ENCODE measurements at places on chromosomes 5 and 9. TPM values are rescaled to one million over a fixed set of nuclear protein-coding genes. Genes with fewer than 3 reads are reported as not detected.

DNA sequence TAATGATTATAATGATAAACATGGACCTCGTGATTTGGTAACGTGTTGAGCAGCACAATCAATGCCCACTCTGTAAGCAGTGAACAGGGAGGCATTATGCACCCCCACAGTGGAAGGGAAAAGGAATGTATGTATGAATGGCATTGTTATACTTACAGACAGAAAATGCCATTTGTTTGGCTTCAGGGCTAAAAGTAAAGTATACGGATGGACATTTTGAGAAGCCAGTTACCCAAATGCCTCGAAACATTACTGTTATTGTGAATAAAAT, 260.2 kb upstream of the PPP1R2B start:
- no peak overlapping the region for H3K4me3 ChIP-seq
- no peak overlapping the region for H3K27ac ChIP-seq
- H3K27me3 ChIP-seq = no peaks in the 10 kb centered on the region
- DNase-seq = no peak

DNA sequence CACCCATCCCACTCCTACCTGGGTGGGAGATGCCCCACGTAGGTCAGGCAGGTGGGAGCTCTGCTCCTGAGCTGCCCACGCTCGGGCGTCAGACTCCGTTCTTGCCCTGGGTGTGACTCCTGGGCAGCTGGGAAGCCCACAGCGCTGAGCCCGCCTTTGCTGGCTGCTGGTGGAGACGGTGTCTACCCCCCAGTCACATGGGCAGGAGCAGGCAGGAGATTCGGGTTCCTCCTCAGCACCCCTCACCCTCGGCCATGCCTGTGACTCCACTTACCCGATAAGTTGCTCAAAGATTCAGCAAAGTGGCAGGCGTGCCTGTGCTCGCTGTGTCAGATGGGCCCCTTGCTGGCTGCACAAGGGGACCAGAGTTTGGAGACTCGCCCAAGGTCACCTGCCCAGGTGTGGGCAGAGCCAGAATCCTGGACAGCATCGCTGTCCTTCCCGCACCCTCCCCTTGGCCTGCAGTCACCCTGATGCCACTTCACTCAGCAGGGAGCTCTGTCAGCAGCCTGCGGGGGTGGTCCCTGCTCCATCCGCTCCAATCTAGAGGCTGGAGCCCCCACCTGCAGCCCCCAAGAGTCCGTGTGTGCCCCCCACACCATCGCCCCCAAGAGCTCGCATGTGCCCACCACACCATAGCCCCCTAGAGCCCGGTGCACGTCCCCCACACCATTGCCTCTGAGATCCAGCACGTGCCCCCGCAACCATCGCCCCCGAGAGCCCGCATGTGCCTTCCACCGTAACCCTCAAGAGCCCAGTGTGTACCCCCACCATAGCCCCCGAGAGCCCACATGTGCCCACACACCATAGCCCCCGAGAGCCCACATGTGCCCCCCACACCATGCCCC, 4.2 kb downstream of the LCN1 start:
- no peaks in the 10 kb centered on the region for H3K4me1 ChIP-seq
- H3K36me3 ChIP-seq = no peaks in the 10 kb centered on the region
- H3K27ac ChIP-seq = no peak overlapping the region
- no peaks in the 10 kb centered on the region for H3K27me3 ChIP-seq

The DHFR gene
- total RNA-seq = 4.3 TPM

DNA sequence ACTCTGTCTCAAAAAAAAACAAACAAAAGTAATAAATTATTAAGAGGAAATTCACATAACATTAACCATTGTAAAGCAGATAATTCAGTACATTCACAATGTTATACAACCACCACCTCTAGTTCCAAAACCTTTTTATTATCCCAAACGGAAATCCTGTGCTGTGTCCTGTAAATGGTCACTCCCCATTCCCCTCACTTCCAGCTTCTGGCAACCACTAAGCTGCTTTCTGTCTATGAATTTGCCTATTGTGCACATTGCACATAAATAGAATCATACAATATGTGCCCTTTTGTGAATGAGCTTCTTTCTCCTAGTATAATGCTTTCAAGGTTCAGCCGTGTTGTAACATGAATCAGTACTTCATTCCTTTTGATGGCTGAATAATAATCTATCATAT, 20.8 kb downstream of the C9orf152 start:
- H3K27ac ChIP-seq = no peak overlapping the region
- H3K27me3 ChIP-seq = no peaks in the 10 kb centered on the region
- no peaks in the 10 kb centered on the region for H3K36me3 ChIP-seq
- H3K4me1 ChIP-seq = no peaks in the 10 kb centered on the region

- H3K4me3 ChIP-seq = no peak overlapping the region
- no peak for DNase-seq
- H3K27ac ChIP-seq = no peak overlapping the region
- no peaks in the 10 kb centered on the region for H3K4me1 ChIP-seq
Measured at GRCh38 chr5:107680799-107681198, 10.1 kb upstream of the EFNA5 start.

The MARCOL gene
- total RNA-seq = not detected

DNA sequence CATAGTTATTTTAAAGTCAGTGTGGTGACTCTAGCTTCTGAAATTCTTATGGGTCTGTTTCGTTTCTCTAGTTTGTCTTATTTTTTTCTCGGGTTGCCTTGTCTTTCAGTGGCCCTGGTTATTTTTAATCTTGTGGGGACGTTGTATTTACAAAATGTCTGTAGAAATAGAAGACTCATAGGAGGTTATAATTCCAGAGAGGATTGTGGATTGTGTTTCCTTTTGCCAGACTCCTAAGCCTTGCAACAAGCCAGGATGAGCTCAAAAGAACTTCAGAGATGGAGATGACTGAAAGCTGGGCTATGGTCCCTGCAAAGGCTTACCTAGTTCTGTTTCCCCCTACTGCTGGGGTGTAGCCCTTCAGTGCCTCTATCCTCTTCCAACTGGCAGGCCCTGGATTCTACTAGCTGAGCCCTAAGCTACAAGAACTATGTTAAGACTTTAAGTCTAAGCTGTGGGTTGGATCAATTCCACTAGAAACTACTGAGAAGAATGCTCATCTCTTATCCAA, 32.2 kb upstream of the LECT2 start:
- H3K4me3 ChIP-seq = no peak overlapping the region
- peak overlapping the region; percentile 79 for H3K27ac ChIP-seq

DNA sequence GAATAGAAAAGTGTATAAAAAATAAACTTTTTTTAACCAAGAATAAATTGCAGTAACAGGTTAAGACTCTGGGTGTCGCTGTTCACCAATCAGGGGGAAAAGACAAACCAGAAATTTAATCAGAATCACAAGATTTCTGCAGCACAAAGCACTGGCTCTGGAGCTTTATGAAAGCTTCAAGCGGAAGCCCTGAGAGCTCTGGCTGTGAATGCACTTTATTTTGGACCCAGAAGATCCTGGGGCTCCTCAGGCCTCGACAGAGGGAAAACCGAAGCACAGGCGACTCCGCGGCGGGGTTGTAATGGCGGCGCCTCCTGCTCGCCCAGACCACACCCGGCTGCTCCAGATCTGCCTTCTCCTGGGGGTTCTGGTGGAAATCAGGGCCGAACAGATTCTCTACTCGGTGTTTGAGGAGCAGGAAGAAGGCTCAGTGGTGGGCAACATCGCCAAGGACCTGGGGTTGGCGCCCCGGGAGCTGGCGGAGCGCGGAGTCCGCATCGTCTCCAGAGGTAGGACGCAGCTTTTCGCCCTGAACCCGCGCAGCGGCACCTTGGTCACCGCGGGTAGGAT, at the start of gene PCDHGA4:
PCDHGA4 (plus strand) TSS at position 122 of the 570 bp plus-strand sequence; CDS start at position 209, 87 bp downstream.
- H3K27me3 ChIP-seq = no peaks in the 10 kb centered on the region
- H3K4me3 ChIP-seq = peak within 1 kb of the TSS; percentile 26
- H3K27ac ChIP-seq = no peak within 1 kb of the TSS
- H3K4me1 ChIP-seq = peaks cover 16% of the 10 kb centered on the region

The SLC34A1 gene
- total RNA-seq = not detected

GRCh38 chr9:12933957-12934356, 159.1 kb downstream of the LURAP1L start:
- no peaks in the 10 kb centered on the region for H3K4me1 ChIP-seq
- no peak for DNase-seq
- H3K27ac ChIP-seq = no peak overlapping the region

GRCh38 chr5:68962757-68963484, 130.9 kb upstream of the SLC30A5 start:
- H3K27ac ChIP-seq = no peak overlapping the region
- H3K4me1 ChIP-seq = no peaks in the 10 kb centered on the region
- no peak overlapping the region for H3K4me3 ChIP-seq
- H3K36me3 ChIP-seq = no peaks in the 10 kb centered on the region

DNA sequence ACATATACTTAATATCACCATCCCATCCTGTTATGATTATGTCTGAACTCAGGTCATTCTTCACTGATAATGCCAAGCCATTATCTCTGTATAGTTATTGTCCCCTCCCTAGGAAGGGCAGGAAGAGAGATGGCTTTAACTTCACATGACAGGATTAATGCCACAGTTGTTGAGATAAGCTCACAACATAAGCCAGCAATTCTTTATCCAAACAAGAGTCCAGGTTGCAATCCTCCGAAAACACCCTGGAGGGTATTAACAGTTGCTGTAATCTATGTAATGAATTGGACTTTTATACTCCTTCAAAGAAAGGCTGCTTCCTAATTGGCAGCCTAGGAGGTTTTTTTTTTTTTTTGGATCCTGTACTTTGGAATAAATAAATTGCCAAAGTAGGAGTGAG, 779.4 kb downstream of the SEMA5A start:
- DNase-seq = no peak
- no peaks in the 10 kb centered on the region for H3K4me1 ChIP-seq
- H3K27ac ChIP-seq = no peak overlapping the region
- H3K27me3 ChIP-seq = no peaks in the 10 kb centered on the region
- H3K4me3 ChIP-seq = no peak overlapping the region

DNA sequence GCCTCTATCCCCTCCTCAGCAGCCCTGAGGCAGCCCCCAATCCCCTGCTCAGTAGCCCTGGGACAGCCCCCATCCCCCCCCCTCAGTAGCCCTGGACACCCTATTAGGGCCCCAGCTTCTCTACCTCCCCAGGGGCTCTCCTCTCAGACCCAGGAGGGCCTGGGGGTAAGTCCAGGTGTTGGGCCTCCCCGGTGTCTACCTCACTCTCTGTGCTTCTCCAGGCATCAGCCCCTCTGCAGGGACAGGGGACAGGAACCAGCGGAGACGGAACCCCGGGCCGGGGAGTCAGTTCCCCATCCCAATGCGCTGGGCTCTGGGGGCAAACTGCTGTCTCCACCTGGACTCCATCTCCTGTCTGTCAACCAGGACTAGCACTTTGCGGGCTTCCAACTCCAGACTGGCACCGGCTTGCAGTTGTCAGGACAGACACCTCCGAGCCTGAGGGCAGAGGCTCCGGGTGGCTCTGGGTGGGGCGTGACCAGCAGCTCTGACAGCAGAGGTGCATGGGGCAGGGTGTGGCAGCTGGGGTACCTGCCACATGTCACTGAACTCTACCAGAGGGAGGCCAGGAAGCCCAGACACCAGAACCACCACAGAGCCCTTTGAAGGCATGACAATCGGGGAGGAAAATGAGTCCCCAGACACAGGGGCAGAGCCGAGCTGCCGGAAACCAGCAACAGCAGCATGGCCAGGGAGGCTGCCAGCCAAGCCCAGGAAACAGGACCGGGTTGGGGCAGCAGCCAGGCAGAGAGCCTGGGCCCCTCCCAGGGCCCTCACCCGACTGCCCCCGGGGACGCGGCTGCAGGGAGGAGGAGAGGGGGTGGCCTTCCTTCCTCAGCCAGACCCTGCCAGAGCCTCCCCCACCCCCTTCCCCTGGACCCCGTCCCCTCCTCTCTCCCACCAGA, 17.7 kb upstream of the UBAC1 start:
- no peak overlapping the region for H3K27ac ChIP-seq
- H3K4me3 ChIP-seq = no peak overlapping the region
- no peak for DNase-seq

DNA sequence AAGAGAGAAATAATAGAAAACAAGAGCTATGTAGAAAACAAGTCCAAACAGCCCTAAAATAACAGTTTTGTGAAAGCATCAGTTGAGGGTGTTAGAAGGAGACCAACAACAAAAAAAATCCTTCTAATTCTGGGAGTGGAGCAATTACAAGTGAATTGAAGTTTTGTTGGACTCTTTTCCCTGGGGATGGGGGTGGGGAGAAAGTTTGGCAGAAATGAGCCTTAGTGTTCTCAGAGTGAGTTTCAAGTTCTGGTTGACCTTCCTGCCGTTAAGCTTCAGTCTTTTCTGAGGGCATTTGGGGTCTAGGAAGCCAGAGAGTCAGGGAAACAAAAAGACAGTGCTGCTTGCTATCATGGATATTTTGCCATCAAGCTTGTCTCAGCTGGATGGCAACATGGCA, 106.3 kb upstream of the TRIM32 start:
- H3K36me3 ChIP-seq = no peaks in the 10 kb centered on the region
- DNase-seq = no peak
- H3K4me1 ChIP-seq = peaks cover 2% of the 10 kb centered on the region
- no peak overlapping the region for H3K27ac ChIP-seq
- H3K4me3 ChIP-seq = no peak overlapping the region

The ACTL7A gene
- total RNA-seq = not detected

- H3K27ac ChIP-seq = peak overlapping the region; percentile 73
- H3K27me3 ChIP-seq = no peaks in the 10 kb centered on the region
- no peak for DNase-seq
- no peak overlapping the region for H3K4me3 ChIP-seq
- no peaks in the 10 kb centered on the region for H3K36me3 ChIP-seq
- peaks cover 59% of the 10 kb centered on the region for H3K4me1 ChIP-seq
Measured at GRCh38 chr9:94805585-94805984, 79.1 kb downstream of the AOPEP start.

DNA sequence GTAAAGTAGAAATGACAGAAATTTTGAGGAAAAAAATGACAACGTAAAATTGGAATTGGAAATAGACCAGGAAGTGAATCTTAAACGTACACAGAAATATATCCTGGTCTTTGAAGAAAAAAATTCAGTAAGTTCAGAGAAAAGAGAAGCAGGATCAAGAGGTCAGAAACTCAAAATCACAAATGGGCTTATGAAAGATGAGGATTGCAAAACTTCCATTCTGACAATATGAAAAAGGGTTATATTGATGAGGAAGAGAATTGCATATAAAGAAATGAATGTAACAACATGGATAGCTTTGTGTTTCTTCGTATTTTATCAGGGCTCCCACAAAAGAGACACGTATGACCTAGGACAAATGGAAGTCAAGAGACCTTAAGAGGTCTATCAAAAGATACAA, 58.1 kb downstream of the OXCT1 start:
- H3K4me3 ChIP-seq = no peak overlapping the region
- H3K4me1 ChIP-seq = peaks cover 21% of the 10 kb centered on the region
- no peak overlapping the region for H3K27ac ChIP-seq

DNA sequence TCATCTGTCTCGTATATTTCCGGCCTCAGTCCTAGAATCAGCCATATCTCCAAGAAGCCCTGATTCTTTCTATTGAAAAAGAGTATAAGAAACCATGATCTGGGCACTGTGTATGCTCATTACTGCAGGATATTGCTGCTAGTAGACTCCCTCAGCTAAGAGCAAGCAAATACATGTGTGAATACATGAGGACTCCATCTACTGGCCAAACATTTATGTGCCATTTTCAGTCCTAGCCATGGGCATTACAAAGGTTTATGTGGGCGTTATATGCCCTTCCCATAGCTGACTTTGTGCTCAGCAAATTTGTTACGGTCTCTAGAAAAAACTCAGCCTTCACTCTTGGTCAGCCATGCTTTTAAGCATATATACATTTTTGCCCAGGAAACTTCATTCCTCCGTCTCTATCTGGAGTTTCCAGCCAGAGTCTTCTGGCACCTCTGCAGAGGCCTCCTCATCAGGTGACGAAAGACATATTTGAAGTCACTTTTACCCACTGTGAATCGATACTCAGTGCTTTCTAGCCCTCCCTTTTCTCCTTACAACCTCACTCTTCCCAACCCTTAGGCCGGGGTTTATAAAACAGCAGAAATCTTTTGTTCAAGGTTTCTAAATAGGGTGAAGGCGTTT, 1495.6 kb upstream of the CDH6 start:
- H3K4me1 ChIP-seq = no peaks in the 10 kb centered on the region
- DNase-seq = no peak
- H3K36me3 ChIP-seq = no peaks in the 10 kb centered on the region
- no peak overlapping the region for H3K27ac ChIP-seq
- H3K4me3 ChIP-seq = no peak overlapping the region

All from heart right ventricle (tissue), 16 donors.